GM12865 (cell line): ENCODE measurements at places on chromosomes 4 and X.

GRCh38 chr4:74230902-74231499 lies 73.1 kb downstream of the MTHFD2L start:
- peak; percentile 58 for DNase-seq

- no peak for DNase-seq
Measured at GRCh38 chr4:123217664-123218063, 178.9 kb upstream of the SPRY1 start.

- DNase-seq: no peak
Measured at GRCh38 chr4:146255874-146256273, 41.5 kb downstream of the REELD1 start.

GRCh38 chr4:180363815-180364214 lies 1879.4 kb upstream of the TENM3 start:
- no peak for DNase-seq

DNA sequence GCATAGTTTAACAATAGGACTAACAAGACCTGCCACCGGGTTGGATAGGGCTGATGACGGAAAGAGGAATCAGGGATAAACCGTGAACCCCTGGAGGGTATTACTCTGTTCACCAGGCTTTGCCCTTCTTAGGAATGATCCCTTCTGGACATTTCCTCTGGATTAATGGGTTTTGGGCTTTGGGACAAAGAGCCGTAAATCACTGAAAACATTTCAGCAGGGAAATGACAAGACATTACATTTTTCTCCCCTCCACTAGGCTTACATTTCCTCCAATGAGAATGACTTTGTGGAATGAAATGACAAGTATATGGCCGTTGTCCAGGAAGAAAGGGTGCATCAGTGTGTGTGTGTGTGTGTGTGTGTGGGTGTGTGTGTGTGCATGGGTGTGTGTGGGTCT lies 25.9 kb upstream of the RBPJ start:
- no peak for DNase-seq

- DNase-seq: no peak
Measured at GRCh38 chrX:21881881-21882574, 26.2 kb downstream of the YY2 start.

DNA sequence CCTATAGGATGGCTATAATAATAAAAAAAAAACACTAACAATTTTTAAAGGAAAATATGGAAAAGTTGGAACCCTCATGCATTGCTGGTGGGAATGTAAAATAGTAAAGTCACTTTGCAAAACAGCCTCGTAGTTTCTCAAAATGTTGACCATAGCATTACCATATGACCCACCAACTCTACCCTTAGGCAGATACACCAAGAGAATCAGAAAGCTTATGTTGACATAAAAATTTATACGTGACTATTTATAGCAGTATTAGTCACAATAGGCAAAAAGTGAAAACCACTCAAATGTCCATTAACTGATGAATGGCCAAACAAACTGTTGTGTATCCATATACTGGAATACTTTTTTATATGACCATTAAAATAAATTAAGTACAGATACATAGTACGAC lies 19.8 kb upstream of the FAM241A start:
- no peak for DNase-seq

DNA sequence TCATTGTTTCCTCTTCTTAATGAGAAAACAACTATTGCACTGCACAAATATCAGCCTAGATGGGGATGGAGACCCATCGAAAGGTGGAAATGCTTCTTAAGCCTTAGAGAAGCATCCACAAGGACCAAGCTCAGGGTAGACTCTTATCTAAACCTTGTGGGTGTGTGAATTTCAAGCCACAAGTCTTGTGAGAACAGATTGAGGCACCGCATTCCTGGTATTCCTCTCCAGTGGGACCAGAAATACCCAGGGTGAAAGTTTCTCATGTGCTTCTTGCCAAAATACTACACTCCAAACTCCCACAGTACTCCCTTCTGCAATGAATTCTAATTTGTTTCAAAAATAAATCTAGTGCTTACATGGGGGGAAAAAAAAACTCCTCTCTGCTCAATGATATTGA lies 375.6 kb downstream of the PDGFC start:
- DNase-seq: no peak

DNA sequence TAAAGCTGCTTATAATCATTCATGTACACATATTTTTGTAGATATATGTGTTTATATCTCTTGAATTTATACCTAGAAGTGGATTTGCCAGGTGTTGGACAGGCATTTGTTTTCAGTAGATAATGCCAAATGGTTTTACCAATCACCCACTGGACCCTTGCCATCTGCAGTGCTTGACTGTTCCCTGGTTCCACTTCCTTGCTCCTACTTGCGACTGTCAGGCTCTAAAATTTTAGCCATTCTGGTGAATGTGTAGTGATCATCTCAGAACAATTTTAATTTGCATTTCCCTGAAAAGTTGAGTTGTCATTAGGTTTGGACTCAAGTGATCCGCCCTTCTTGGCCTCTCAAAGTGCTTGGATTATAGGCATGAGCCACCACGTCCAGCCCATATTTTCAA lies 122.4 kb upstream of the SLC34A2 start:
- DNase-seq: no peak

GRCh38 chr4:80073473-80074008 lies 512 bp upstream of the ANTXR2 start:
- DNase-seq: peak; percentile 61

DNA sequence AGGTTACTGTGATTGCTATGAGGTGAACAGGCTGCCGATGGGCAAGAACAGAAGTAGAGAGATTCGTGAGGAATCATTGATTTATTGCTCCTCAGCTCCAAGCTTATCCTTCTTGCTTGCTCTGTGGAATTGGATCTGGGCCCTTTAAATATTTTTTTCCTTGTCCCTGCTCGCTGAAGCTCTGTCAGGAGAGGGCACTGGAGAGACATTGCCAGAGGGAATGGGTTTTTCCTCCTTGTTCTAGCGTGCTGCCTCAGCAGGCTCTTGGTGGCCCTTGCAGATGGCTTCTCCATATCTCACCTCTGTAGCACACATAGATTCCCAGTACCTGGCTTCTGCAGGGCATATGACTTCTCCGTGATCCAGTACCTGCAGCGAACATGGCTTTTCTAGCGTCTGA lies 67.4 kb downstream of the CNGA2 start:
- DNase-seq: no peak

DNA sequence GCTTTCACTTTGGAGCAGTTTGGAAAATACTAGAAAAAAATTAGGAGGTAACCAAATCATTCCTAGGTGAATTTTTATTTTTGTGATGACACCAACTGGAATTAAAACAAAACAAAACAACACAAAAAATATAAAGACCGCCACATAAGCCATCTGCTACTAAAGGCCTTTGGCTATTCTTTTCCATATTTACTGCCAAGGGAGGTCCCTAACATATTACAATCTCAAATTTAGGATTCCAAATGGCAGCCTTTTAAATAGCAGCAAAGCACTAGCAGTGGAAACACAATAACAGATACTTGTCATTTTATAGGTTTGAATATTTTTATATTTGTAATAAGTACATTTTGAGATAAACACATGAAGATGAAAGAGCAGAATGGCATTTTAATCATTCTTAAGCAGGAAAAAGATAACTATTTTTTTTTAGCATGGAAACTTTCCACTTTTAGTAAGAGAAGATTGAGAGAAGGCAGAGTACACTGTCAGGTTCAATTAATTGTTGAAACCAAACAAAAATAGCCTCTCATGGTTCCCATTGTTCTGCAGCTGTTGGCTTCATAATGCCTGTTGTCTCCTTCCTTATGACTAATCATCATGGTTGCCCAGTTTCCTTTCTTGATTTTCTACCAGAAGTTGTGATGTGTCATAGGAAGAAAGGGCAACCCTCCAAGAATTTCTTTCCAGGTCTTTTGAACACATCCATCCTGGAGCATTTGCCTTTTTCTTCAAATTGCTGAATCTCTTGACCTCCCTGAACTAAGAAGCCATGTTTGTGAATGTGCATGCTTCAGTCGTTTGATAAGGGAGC lies 219.0 kb upstream of the EMCN start:
- DNase-seq: peak; percentile 30

DNA sequence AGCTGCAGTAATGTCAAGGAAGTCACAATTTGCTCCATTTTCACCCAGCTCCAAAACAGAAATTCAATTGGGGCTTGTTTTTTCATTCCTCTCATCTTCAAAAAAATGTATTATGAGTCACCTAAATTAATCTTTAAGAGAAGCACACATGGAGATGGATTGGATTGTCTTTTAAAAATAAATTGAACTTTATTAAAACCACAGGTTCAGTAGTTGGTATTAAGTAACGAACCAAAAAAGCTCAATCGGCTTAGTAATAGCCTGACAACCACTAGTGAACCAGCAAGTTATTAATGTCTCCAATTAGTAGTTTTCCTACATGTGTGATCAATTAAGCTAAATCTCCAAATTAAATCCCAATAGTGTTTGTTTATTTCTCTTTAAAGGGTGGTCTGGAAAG lies 283.5 kb upstream of the GIMD1 start:
- no peak for DNase-seq

DNA sequence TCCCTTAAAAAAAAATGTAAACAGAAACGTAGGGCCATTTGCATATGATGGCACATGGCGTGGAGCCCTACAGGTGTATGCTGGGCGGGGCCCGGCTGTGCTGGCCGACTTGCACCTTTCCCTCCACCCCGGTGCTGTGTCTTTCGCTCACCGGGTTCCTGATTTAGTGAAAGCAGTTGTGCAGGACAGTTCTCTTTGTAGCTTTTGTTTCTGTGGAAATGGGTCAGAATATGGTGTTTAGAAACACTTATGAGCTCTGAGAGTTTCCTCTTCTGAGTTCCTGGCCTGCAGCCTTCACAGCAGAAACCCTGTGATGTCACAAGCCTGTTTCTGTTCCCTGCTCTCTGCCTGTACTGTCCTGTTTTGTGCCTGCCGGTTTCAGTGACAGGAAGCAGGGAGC lies 22.5 kb upstream of the MSANTD1 start:
- no peak for DNase-seq

- DNase-seq: no peak
Measured at GRCh38 chr4:80141543-80141942, 55.8 kb upstream of the PRDM8 start.

DNA sequence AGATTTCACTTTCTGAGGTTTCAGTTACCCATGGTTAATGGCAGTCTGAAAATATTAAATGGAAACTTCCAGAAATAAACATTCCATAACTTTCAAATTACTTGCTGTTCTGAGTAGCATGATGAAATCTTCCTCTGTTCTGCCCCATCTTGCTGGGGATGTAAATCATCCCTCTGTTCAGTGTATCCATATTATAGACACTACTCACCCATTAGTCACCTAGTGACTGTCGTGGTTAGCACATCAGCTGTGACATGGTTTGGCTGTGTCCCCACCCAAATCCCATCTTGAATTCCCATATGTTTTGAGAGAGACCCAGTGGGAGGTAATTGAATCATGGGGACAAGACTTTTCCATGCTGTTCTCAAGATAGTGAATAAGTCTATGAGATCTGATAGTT lies 125.5 kb upstream of the GIMD1 start:
- no peak for DNase-seq

- DNase-seq: no peak
Measured at GRCh38 chr4:76055421-76055820, 19.1 kb upstream of the ART3 start.

GRCh38 chr4:116880625-116881024 lies 204.8 kb downstream of the TRAM1L1 start:
- no peak for DNase-seq

- no peak for DNase-seq
Measured at GRCh38 chr4:185463541-185463940, 8.0 kb downstream of the CCDC110 start.

DNA sequence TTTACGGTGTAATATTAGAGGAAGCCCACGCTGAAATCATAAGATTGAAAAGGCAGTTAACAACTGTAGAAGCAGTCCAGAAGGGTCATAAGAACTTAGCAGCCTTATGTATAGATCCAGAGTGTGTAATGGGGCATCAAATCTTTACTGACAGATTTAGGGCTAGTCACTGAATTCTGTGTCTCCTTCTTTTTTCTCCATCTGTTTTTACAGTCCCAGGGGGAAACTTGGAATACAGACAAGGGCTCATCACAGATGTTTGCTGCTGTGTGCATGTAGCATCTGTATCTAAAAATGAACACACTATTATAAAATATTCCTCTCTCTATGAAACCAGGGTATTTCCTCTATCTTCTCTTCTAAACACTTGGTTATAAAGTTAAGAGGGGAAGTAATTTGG lies 43.9 kb downstream of the CYSLTR1 start:
- DNase-seq: no peak

- DNase-seq: no peak
Measured at GRCh38 chr4:11599064-11599463, 170.4 kb upstream of the HS3ST1 start.

DNA sequence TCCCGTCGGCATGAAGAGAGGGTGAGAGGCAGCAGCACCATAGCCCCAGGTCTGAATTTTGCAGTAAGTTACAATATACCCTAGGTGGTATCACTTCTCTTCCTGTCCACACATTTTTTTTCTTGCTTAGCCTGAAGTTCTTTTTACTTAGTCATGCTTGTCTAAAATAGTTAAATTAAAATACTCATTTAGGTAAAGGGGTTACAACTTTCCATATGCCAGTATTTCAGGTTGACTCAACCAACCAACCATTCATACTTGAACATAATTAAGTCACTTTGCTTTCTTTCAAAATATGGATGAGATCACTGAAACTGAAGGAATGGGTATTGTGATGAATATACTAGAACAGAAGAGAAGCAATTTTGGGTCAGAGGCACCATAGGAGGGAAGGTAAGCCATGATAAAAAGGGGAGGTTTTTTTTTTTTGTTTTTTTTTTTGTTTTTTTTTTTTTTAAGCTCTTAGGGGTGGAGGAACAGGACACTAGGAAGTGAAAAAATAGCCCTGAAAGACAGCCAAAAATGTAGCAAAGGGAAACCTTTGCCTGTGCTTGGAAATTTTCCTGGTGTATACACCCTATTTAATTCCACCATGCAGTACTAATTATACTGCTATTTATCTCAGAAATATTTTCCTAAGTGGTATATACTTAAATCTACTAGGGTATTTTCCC lies 41.8 kb downstream of the RPS6KA3 start:
- DNase-seq: peak; percentile 54

- DNase-seq: no peak
Measured at GRCh38 chrX:48606091-48606490, 8.8 kb downstream of the WDR13 start.
